ENCODE measurements at places on chromosomes 4 and X.

DNA sequence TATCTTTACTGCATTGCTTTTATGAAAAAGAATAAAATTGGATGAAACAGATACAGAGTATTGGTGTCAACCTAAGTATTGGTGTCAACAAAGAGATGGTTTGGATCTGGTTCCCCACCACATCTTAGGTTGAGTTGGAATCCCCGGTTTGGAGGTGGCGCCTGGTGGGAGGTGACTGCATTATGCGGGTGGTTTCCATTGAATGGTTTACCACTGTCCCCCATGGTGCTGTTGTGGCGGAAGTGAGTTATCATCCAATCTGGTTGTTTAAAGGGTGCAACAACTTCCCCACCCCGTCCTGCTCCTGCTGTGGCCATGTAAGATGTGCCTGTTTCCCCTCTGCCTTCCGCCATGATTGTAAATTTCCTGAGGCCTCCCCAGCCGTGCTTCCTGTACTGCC lies 52.8 kb upstream of the CD99 start:
- peak; percentile 26 for DNase-seq

DNA sequence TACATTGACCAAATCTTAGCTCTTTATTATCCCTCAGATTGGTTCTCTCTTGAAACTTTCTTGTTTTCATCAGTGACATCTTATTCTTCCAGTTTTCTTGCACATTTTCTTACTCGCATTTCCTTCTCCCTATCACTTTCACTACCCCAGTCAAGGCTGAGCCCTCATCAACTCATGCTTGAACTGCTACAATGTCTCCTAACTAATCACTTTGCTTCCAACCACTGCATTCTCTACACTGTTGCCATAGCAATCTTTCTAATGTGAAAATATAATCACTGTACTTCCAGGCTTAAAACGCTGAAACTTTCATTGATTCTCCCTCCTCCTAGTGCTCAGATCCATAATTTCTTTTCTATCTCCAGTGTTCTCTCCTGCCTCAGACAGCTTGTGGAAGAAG lies 22.2 kb upstream of the LPAR4 start:
- no peak for DNase-seq

- DNase-seq, result peak; percentile 13
Measured at GRCh38 chr4:10015140-10015753, 6.0 kb downstream of the SLC2A9 start.

DNA sequence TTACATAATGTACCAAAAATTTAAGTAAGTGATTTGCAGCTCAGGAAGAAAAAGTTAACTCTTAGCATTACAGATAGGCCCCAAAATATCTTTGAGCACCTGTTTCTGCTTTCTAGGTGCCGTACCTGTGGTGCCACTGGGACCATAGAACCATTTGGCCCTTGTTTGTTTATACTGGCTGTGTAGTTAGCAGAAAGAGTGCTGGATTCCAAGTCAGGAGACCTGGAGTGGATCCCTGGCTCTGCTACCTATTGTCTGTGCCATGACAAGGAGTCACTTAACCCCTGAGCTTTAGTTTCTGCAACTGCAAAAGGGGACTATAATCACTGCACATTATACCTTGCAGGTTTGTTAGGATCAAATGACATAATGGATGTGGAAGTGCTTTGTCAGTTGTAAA lies 137.8 kb upstream of the GPR101 start:
- no peak for DNase-seq

GRCh38 chr4:3705236-3705987 lies 60.8 kb upstream of the ADRA2C start:
- DNase-seq, result no peak

- no peak for DNase-seq
Measured at GRCh38 chrX:107936434-107936730, 45.8 kb downstream of the TEX13B start.
